ENCODE measurements at places on chromosomes 2 and 18.

- DNase-seq, result no peak
These were observed 2.2 kb downstream of the IL36RN start for GRCh38 chr2:113061241-113061640.

GRCh38 chr18:23133860-23134779 is 1.2 kb upstream of the CABLES1 start:
- peak; percentile 42 for DNase-seq

DNA sequence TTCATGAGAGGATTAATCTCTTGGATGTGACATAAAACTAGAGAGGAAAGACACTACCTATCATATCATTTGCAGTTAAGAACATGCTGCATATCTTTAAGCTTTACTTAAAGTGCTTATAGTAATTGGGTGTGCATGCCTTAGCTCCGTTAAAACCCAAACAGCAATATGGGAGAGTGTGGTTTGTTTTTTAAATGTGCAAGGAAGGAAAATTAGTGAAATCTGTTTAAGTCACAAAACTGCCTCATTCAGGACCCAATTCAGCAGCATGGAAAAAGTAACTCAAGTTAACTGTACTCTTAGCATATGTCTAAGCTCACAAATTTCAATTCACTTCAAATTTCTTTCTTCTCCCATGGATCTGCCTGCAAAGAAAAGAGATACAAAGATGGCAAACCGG is 182.2 kb downstream of the ARHGAP15 start:
- no peak for DNase-seq

DNA sequence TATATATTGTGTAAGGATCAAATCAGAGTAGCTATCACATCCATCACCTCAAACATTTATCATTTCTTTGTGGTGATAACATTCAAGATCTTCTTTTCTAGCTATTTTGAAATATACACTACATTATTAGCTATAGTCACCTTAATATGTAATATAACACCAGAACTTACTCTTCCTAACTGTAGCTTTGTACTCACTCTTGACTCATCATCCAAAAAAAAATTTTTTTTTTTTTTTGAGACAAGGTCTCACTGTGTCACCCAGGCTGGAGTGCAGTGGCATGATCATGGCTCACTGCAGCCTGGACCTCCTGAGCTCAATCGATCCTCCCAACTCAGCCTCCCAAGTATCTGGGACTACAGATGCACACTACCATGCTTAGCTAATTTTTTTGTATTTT is 153.3 kb downstream of the EML6 start:
- no peak for DNase-seq

DNA sequence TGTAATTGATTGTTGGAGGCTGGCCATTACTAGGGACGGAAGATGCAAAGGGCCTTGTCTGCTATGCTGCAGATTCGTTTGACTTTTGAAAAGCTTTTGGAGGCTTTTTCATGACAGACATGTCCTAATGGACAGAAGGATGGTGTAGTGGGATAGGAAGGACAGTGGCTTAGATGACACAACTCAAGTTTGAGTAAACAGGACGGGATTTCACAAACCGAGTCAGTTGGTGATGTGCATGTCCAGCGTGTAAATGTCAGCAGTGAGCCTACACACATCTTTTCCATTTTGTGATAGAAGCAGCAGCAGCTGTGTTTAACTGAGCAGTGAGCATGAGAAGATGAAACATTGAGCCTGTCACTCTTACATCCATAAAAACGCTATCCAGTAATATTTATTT is 76.0 kb downstream of the NCK2 start:
- no peak for DNase-seq

GRCh38 chr18:76821356-76821874 is 942 bp upstream of the ZNF236 start:
- no peak for DNase-seq

GRCh38 chr18:2924920-2925319 is 78.1 kb downstream of the EMILIN2 start:
- DNase-seq, result no peak

- no peak for DNase-seq
These were observed 262.7 kb downstream of the FHOD3 start for GRCh38 chr18:36560187-36560586.

DNA sequence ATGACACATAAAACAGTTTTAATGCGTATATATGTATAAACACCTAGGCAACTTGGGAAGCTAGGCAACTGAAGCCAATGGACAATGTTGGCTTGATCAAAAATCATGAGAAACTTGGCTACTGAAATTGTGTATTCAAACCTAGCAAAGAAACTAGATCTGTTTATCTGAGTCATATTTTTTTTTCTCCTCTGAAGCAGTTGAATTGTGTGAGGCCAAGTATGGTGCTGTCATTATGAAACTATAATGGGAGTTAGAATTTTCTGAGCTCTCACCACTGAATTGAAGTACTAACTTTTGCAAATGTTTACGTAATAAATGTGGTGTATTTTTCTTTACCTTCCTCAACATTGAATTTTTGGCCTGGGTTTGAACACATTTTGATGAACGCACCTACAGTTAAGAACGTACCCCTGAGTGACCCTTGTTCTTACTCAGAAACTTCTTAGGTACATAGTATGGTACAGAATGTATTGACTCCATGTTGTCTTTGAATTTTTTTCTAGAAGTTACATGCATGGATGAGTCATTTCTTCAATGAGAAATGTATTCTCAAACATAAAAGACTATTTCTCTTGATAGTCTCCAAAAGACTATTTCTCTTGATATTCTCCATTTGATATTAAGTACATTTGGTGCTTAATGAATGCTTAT is 23.8 kb downstream of the CD28 start:
- DNase-seq, result no peak

GRCh38 chr2:72131371-72131891 is 16.2 kb downstream of the CYP26B1 start:
- DNase-seq, result no peak

- no peak for DNase-seq
These were observed 80.1 kb upstream of the ARL5A start for GRCh38 chr2:151908204-151908882.

GRCh38 chr18:21865043-21865442 is 124.5 kb downstream of the MIB1 start:
- DNase-seq, result no peak

DNA sequence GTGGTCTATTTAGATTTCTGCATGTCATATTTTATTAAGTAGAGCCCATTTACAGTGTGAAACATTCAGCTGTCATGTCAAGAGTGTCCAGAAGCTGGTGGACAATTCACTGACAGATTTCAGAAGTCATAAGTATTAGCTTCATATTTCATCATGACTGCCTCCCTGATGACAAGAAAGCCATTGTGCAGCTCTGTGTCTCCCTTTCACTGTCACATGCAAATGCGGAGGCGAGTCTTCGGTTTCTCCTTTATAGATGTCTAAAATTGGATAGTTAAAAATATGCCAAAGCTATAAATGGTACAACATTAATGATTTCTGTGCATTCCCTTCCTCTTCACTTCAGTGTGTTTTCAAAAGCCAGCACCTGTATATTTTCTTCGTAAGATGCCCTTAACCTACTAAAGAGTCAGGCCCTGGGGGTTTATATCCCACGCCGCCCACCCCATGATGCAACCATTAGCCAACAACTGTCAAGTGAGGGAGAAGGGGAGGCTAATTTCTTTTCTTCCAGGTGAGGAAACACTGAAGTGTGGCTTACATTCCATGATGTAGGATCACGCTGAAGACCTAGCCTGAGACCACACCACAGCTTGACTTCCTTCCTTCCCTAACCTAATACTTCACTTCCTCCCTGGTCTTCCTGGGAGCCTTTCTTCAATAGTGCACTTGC is 99.6 kb upstream of the DDX18 start:
- DNase-seq, result no peak

DNA sequence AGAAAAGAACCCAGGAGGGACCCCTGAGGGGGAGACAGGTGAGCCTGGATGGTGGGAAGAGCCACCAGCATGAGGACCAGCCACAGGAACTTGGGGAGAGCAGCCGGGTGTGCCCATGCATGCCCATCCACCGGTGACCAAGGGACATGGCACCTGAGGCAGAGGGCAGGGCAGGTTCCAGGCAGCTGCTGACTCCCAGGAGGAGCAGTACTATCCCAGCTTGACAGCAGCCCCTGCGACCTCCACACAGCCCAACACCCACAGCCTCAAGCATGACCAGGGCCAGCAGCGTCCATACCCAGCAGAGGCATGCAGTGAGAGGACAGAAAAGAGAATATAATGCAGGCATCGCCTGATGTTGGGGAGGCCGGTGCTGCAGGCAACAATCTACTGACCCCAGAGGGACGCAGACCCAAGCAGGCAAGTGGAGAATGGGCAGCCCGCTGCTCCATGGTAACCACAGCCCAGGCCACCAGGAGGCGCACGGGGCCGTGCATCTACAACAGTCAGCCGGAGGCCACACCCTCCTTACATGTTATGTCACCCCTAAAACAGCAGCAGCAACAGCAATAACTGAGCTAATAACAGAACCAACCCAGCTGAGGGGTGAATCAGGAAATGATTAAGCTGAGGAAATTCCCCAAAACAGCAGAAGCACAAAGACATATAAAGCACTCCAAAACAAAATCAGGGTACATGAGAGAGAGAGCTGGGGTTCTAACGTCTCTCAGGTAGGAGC is 44.1 kb downstream of the ANKMY1 start:
- DNase-seq, result peak; percentile 78

DNA sequence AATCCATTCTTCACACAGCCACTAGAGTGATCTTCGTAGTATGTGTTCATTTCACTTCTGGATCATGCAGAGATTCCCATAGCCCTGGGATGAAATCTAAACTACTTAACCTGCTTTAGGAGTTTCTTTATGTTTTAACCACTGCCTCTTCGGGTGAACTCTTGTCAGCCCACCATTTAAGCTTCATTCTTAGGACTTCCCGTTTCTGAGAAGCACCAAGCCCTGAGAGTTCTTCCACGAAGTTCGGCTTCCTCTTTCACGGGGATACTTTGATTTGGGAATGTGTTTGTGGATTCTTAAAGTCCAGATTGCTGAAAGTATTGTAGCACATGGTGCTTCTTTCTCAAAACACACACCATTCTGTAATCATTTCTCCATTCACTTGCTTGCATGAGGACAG is 205.0 kb downstream of the UBE2E3 start:
- DNase-seq, result peak; percentile 62

GRCh38 chr2:233473386-233473791 is 93.2 kb downstream of the USP40 start:
- no peak for DNase-seq

DNA sequence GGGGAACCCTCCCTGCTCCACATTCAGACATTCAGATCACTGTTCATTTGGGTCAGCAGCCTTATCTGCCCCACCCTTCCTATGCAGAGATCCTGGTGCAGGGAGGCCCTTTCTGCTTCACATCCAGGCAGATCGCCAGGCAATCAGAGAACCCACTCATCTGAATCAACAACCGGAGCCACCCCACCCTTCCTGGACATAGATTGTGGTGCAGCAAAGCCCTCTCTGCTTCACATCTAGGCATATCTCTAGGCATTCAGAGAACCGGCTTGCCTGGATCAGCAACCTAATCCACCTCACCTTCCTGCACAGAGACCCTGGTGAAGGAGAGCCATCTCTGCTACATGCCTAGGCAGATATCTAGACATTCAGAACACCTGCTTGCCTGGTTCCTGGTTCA is 184.5 kb upstream of the CNTNAP5 start:
- no peak for DNase-seq

DNA sequence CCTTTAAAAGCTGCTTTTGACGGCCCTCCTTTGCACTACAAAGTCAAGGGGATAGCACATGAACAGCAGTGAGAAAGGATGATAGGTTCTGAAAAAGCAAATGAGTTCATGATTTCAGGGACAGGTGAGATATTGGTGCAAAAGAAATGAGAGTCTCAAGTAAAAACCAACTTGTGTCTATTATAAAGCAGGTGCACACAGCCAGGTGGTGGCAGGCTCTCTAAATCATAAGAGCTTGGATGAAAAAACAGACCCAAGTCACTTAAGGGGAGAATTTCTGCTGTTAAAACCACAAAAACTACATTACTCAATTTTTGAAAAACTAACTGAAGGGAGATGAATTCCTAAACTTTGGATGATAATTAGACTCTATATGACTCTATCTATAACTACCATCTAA is 201.5 kb downstream of the SP3 start:
- no peak for DNase-seq

DNA sequence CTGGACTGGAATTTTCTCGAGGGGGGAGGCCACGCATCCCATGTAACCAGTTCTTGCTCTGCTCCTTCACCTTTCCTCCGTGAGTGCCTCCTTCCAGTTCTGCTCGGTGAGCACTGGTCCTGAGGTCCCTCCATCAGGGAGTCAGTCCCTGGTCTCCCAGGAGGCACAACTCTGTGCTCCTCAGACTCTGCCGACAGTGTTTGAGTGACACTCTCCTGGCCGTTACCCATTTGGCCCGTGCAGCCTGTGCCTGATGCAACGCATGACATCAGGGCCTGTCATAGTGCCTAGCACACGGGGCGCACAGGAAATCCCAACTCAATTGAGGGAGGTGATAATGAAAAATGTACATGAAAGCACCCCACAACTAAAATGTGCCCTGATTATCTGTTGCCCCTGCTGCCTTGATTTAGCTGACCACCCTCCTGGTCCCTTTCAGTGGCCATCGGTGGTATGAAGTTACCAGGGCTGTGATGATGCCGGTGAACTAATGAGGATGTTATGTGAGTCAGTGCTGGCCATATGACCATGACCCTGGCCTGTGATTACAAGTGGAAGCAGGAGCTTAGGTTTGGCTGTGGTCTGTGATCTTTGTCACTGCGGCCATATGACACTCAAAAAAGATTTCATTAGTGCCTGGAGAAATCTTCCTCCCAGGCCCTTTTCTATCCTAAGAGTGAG is 144.6 kb downstream of the TDRD15 start:
- DNase-seq, result no peak

DNA sequence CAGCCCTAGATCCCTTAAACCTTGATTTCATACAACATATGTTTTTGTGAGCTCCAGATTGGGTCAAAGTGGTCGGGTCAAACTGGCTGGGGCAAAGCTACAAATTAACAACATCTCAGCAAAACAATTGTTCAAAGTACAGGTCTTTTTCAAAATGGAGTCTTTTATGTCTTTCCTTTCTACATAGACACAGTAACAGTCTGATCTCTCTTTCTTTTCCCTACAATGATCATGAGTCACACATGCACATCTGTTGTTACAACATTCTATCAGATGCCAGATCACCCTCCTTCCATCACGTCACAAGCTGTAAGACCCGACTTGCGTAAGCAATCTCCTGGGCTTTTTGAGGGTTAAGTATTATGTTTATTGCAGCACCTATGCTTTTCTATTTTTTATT is 55.1 kb downstream of the RHOB start:
- DNase-seq, result no peak

- no peak for DNase-seq
These were observed 10.7 kb upstream of the GALNT3 start for GRCh38 chr2:165804719-165805118.

GRCh38 chr2:7030810-7031209 is 113.6 kb downstream of the RNF144A start:
- no peak for DNase-seq

DNA sequence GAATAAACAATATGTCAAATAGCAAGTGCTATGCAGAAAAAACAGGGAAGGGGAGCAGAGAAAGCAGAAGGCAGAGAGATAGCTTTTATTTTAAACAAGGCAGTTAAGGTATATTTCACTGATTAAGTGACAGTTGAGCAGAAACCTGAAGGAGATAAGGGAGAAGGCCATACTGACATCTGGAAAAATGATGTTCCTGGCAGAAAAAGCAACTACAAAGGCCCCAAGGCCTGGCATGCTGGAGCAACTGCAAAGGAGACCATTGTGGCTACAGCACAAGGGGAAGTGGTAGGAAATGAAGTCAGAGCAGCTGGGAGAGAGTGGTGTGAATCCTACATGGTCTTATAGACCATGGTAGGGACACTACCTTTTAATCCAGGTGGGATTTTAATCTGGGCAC is 8.9 kb upstream of the PCBP1 start:
- DNase-seq, result peak; percentile 53

- no peak for DNase-seq
These were observed 124.3 kb downstream of the PIEZO2 start for GRCh38 chr18:11024928-11025669.

All from KBM-7 (cell line).